ENCODE measurements at places on chromosomes 3 and 15.

- no peak for DNase-seq
These were observed 73.1 kb downstream of the ABTB1 start for GRCh38 chr3:127745656-127746399.

- no peak for DNase-seq
These were observed 121.7 kb upstream of the TLE3 start for GRCh38 chr15:70219256-70219895.

DNA sequence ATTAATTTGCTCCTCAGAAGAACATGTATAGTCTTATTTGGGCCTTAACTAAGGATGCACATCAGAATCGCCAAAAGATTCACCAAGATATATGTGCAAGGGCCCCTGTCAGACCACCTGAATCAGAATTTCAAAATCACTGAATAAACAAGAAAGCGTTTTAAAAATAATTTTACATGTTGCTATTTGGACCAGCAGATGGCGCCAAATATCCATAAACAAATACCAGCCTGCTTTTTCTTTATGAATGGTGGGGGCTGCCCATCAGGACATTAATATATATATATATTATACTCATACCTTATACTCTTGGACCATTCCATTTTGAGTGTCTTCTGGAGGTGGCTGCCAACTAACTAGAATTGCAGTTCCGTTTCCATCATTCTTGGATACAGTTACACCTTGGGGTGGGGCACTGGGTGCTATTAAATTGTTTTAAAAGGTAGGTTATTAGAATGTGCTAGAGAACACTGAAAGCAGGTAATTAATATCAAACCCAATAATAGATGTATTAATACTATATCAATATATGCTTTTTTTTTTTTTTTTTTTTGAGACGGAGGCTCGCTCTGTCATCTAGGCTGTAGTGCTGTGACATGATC lies 1108.3 kb downstream of the ROBO1 start:
- DNase-seq, result peak; percentile 44

GRCh38 chr3:53140847-53141845 lies 10.9 kb upstream of the RFT1 start:
- peak; percentile 82 for DNase-seq

- no peak for DNase-seq
These were observed 52.8 kb downstream of the PPM1L start for GRCh38 chr3:160808838-160809237.

DNA sequence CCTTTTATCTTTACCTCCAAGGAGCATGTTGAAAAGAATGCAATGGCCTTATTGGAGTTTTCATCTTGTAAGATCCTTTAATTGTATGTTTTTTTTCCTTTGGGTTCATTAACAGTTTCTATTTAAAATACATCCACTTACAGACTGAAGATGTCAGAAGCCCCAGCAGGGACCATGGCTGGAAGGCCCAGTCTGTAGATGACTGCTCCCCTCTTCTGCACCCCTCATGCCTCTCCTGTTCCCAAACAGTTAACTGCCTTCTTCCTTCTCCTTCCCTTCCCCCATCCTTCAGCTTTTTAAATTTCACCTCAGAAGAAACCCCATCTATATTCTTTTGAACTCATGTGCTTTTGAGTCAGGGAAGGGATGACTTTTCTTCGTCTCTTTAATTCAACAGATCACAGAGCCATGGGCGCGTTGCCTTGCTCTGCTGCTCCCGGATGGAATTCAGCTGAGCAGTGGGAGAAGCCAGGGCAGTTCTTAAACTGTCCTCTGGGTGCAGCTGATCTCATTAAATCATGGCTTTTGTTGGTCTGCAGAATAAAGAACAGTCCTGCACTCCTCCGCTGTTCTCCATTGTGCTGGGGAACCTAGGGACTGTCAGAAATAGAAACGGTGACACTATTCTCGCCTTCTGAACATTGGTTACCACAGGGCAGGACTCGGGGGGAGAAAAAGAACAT lies 71.5 kb upstream of the EIF1B start:
- no peak for DNase-seq

- DNase-seq, result peak; percentile 86
These were observed 377.3 kb downstream of the LPP start for GRCh38 chr3:188531210-188531609.

GRCh38 chr3:103337179-103337845 lies 902.5 kb downstream of the ZPLD1 start:
- no peak for DNase-seq

- no peak for DNase-seq
These were observed 20.5 kb downstream of the DCLK3 start for GRCh38 chr3:36743826-36744225.

GRCh38 chr3:187165144-187165543 lies 25.8 kb upstream of the RPL39L start:
- DNase-seq, result peak; percentile 64

DNA sequence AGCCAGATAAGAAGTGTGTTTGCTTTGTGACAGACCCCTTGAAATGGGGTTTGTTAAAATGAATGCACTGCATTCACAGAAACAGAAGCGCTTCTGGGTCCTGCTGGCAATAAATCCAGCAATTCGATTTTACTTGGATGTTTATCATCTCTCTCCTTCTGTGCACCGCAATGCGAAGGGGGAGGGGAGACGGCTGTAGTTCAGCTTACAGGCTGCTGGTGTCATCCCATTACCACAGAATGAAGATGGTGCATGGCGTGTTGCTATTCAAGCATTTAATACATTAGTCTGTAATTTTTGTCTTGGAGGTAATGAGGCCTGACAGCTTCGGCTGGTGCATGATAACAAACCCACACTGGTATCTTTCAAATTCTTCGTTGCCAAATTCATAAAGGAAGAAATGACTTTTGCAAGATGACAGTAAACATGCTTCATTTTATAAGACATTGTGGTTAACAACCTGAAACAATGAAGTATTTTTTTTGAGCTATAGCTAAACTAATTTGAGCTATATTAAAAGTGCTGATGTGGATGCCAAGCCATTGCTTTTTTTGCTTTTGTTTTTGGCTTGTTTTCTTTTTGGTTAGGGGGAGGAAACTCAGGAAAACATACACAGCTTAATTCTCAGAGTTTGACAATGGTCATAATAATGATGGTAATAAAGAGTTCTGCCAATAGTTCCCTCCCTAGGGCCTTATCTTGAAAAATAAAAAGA lies 418.3 kb downstream of the OTOL1 start:
- peak; percentile 77 for DNase-seq

DNA sequence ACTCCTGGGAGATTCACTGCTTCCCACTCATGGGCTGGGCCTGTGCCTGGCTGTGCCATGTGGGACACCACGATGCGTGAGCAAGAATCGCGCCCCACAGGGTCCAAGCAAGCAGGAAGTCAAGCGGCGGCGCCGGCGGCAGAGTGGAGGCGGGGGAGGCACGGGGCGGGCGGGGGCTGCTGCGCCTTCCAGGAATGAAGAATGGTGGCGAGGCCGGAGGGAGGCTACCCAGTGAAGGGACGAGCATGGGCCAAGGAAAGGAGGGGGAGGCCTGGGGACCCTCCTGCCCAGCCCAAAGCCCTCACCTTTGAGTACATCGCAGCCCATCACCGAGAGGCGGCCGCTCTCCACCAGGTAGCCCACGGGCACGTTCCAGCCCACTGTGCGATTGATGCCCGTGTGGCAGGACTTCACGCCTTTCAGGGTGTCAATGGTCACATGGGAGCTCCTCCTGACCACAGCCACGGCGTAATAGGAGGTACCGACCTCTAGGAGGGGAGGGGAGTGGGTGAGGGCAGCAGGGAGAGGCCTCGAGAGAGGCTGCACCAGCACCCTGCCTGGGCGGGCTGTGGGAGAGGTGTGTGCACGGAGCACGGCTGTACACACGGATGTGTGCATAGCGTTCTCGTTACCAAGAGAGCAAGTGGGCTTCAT lies 5.5 kb downstream of the MELTF start:
- DNase-seq, result no peak

- peak; percentile 90 for DNase-seq
These were observed 63.7 kb upstream of the THSD4 start for GRCh38 chr15:71051539-71051938.

- no peak for DNase-seq
These were observed 435.2 kb downstream of the GBE1 start for GRCh38 chr3:81326245-81326644.

DNA sequence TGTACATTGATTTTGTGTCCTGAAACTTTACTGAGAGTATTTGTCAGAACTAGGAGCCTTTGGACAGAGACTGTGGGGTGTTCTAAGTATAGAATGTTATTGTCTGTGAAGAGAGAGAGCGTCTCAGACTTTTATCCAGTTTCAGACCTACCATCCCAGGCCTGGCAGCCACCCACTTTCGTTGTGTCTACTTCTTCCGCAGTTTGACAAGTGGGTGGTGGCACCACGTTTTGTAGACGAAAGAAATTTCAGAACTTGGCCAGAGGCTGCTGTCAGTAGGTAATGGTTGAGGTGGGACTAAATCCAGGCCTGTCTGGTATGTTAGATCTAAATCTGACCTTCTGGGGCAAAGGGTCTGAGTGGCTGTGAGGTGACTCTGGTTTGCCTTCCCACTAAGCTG lies 13.4 kb upstream of the TRAK1 start:
- DNase-seq, result no peak

Measured in fibroblast of skin of right biceps (primary cell).